ENCODE measurements at places on chromosomes 3 and 15.

- no peak for DNase-seq
These were observed 9.4 kb upstream of the ERC2 start for GRCh38 chr3:56477646-56478045.

GRCh38 chr3:127226457-127226856, 33.5 kb downstream of the PRR23E start:
- no peak for DNase-seq

DNA sequence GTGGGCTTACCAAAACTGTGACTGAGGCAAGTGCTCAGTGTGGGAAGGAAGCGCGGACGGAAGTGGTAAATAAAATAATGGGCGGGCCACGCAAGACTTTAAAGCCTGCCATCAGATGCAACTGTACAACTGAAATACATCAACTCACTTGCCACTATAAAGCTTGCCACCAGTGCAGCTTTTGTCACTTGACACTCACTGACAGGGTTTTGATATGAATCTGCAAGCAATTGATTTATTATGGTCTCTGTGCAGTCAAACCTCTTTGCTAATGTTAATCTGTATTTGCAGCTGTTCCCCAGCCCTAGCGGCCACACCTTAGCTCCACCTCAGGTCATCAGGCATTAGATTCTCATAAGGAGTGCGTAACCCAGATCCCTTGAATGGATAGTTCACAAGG, 2.3 kb upstream of the GFM1 start:
- peak; percentile 12 for DNase-seq

- no peak for DNase-seq
These were observed 41.6 kb downstream of the RFTN1 start for GRCh38 chr3:16471897-16472296.

DNA sequence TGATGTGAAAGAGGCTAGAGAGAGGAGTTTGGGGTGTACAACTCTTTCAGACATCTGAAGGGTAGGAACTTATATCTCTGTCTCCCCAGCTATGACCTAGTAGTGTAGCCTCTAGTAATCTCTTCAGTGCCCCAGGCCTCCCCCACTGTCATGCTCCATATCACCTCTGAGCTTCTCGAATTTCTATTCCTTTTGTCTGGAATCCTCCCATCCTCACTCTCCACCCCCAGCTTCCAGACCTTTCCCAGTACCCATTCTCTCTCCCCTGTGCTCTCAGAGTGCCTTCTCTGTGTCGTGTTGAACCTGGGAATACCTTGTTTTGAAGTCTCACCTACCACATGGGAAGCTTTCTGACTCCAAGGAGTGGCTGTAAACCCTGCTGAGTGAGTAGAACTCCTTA, 3.6 kb upstream of the RBPMS2 start:
- no peak for DNase-seq

GRCh38 chr3:130900959-130901358, 7.1 kb downstream of the ATP2C1 start:
- DNase-seq, result no peak

GRCh38 chr3:39135170-39135805, 18.1 kb downstream of the CSRNP1 start:
- DNase-seq, result no peak

DNA sequence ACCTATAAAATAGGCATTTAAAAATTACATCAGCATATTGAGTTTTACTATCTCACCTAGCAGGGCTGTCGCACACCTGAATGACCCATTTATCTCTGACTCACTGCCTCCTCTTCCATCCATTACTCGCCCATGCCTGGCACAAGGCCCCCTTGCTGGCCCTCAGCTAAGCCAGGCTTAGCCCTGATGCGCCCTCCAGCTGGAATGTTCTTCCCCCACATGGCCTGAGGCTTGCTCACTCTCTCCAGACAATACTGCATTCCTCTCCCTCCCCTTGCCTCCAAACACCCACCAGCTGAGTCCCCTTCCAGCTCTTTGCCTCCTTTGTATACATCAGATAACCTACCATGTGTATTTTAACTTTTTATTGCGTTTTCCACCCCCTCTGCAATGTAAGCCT, 7.2 kb downstream of the SH3BP5 start:
- DNase-seq, result no peak

GRCh38 chr15:93496888-93497287, 407.9 kb upstream of the RGMA start:
- DNase-seq, result no peak

GRCh38 chr3:143771258-143771657, 77.0 kb downstream of the SLC9A9 start:
- DNase-seq, result no peak

- no peak for DNase-seq
These were observed 106.4 kb upstream of the RPL32 start for GRCh38 chr3:12947504-12948369.

GRCh38 chr3:162096874-162097273, 600.3 kb downstream of the OTOL1 start:
- DNase-seq, result no peak

DNA sequence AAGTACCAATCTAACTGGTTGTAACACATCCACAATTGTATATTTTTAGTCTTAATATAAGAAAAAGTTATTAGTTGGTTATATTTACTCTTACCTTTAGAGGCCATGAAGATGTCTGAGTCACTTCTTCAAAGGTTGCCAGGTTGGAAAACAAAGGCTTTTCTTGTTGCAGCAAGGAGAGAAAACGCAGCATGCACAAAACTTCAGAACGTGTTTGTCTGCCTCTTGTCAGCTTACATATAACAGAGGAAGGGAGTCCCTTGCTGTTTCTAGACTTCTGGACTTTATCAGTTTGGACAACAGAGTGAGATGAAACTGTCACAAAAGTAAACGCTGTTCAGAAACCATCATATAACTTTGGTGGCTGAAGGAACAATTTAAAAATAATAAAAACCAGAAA, at the start of gene PLSCR5:
TSS of gene PLSCR5 (minus strand) at position 241 of the 400 bp plus-strand sequence. CDS start at position 107, 134 bp downstream.
- DNase-seq, result no peak

DNA sequence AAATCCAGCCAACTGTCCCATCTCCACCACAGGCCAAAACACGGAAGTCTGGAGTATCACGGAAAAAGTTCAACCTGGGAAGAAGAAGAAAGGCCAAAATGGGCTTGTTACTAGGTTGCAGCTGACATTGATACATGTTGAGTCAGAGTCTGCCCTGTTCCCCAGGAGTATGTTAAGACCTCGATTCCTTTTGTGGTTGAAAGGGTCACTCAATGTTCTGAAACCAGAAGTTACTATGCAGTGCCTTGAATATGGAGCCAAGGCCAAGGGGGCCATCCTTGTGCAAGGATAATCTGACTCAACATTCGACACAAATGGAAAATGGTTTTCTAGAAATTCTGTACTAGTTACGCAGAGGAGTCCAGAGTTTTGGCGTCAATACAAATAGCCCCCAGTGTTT, 104.2 kb downstream of the DGKG start:
- DNase-seq, result no peak

DNA sequence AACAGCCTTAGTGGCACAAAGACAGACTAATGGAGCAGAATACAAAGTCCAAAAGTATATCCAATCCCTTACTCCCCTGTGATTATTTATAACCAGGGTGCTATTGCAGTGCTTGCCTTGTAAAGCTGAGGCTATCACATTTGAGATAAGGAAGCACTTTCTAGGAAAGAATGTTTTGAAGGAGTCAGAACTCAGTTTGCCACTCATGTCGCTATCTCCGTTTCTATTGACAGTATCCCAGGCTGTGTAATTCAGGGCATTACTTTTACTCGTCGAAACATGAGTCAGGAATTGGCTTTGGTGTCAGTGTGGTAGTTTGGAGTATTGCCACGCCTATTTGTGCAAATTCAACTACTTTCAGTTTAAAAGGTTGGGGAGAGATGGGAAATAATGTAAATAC, 78.4 kb downstream of the FBXL2 start:
- no peak for DNase-seq

GRCh38 chr15:69679623-69680228, 227.1 kb downstream of the RPLP1 start:
- no peak for DNase-seq

DNA sequence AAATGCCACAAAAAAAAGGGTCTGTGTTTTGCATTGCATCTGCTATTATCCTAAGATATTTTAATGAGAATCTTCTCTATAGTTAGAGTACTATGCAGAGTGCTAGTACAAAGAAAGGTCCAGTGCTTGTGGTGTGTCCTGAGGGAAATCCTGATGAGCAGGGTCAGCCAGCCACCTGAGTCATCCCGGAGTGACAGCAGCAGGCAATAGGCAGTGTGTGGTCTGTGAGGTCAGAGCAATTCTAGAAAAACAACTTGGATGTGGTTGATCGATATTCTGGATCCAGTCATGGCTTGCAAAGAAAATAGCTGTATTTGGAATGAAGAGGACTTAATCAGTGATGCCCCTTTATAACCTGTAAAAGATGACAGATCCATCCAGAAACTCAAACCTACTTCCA, 119.2 kb downstream of the CTNNB1 start:
- no peak for DNase-seq

DNA sequence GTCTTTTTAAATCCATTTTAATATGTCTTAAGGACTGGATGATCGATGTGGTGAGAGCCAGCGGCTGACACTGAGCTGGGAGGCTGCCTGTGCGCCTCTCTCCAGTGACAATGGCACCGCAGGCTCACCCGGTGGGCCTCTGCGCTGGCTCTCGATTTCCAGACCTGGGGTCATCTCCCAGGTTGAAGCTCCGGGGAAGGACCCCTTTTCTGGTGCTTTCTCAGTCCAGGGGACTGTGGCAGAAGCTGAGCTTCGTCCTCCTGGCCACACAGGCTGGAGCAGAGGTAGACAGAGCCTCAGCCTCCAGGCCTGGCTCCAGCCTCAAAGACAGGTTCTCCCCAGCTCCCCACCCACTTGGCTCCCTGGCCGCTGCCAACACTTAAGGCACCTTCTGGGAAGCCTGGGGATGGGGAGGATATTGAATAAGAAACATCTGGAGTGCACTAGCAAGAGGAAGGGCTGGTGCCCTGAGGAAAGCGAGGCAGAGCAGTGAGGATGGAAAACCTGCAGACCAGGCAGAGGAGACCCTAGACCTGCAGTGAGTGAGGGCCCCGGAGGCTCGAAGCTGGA, 154.2 kb upstream of the SMAD3 start:
- no peak for DNase-seq

DNA sequence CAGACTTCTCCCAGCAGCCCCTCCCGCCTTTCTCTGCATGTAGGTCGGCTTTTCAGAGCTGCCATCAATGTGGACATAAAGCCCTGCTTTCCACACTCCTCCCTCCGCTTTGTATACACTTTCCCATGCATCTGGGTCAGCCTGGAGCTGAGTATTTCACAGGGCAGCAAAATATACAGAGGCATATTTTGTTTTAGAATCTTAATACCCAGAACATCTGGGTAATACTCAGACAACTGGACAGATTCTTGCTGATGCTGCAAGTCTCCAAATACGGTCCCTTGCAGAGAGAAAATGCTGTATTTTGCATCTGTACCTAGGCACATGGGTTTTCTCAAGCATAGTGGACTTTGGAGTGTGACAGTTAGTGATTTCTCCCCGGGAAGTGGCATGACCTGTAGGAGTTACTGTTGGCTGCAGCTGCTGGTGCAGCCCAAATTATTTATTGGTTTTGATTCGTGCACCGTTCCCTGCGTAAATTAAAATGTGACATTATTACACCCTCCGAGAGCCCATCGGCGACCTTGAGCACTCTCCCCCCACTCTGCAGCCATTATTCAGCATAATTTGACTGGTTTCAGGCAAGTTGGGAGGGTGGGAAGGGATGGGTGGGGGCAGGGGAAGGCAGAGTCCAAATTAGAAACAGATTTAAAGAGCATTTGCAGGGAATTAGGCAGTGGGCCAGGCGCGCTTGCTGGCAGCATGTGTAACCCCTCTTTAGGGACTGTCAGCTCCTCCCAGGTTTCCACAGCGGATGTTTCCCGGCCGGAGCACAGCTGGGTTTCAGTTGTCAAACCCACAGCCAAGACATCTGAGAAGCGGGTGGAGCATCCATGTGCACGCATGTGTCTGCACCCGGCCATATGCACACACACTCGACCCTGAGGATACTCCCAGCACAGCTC, 100.8 kb downstream of the CPN2 start:
- no peak for DNase-seq

DNA sequence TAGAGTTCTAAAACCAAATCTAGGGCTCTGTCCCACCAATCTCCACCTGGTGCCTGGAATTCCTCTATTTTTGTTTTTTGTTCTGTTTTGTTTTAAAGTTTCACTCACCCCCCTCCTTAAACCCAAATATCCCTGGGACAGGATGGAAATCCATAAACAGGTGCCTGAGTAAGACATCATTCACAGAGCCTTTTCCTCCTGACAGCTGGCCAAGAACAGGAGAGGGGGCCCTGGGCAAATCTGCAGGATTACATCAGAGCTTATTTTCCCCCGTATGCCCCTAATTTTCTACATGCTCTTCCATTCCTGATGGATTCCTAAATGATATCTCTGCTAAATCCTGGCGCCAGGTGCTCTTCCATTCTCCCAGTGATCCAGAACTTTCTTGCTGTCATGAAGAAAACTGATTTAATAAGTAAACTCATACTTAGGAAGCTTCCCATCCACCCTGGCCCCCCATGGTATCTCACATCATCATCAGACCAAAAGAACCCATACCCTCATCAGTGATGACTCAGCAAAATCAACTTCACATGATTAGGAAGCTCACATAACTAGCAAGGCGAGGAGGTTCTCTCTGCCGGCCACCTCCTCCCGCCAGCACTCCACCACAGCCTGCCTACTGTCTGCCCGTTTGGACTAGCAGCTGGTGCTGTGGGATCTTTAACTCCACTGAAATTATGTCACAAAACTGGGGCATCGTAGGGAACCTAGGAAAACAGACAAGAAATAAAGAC, 61.0 kb downstream of the LIPC start:
- DNase-seq, result no peak
